ENCODE measurements at places on chromosomes 12 and 14.

- no peak for DNase-seq
These were observed 15.5 kb upstream of the IRF2BPL start for GRCh38 chr14:77043984-77044485.

- no peak for DNase-seq
These were observed 153.0 kb upstream of the DIO3 start for GRCh38 chr14:101408077-101408831.

- no peak for DNase-seq
These were observed 36.6 kb upstream of the TRIM9 start for GRCh38 chr14:51131516-51131915.

GRCh38 chr12:6369916-6370575 lies 5.3 kb downstream of the SCNN1A start:
- DNase-seq, result no peak

GRCh38 chr12:68403711-68404110 lies 71.5 kb upstream of the MDM1 start:
- no peak for DNase-seq

- DNase-seq, result no peak
These were observed 32.6 kb upstream of the NTF3 start for GRCh38 chr12:5399266-5399665.

DNA sequence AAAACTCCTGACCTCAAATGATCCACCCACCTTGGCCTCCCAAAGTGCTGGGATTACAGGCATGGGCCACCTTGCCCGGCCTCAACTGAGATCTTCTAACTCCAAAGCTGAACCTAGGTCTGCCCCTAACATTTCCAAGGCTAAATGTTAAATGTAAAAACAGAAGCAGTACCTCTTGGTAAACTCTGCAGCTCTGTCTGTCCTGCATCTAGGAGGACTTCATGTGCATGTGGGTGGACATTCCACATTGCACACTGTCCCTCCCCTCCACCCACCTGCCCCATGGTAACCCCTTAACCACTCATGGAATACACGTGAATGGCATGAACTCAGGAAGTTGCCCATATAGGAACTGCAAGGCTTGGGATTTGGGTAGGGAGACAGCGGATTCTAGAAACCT lies 33.1 kb downstream of the SNX6 start:
- no peak for DNase-seq

- no peak for DNase-seq
These were observed 29.8 kb upstream of the RAP1B start for GRCh38 chr12:68580911-68581310.

GRCh38 chr14:89983375-89983774 lies 27.6 kb downstream of the TDP1 start:
- no peak for DNase-seq

GRCh38 chr12:131693149-131693548 lies 17.7 kb upstream of the SFSWAP start:
- DNase-seq, result no peak

DNA sequence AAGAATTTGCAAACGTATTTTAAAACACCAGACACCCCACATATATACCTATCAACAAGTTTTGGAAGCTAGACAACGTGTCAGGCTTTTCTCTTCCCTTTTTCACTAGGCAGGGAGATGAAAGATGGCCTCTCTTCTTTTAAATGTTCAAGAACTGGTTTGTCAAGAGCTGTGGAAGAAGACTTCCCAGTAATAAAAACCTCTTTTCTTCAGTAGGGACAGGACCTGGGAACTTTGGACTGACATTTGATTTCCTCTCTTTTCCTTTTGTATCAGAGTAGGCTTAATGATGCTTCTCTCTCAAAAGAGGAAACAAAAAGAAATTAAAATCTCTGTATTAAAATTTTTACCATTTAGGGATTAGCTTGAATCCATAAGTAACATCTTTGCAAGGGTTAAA lies 49.6 kb downstream of the SPATS2 start:
- DNase-seq, result no peak

DNA sequence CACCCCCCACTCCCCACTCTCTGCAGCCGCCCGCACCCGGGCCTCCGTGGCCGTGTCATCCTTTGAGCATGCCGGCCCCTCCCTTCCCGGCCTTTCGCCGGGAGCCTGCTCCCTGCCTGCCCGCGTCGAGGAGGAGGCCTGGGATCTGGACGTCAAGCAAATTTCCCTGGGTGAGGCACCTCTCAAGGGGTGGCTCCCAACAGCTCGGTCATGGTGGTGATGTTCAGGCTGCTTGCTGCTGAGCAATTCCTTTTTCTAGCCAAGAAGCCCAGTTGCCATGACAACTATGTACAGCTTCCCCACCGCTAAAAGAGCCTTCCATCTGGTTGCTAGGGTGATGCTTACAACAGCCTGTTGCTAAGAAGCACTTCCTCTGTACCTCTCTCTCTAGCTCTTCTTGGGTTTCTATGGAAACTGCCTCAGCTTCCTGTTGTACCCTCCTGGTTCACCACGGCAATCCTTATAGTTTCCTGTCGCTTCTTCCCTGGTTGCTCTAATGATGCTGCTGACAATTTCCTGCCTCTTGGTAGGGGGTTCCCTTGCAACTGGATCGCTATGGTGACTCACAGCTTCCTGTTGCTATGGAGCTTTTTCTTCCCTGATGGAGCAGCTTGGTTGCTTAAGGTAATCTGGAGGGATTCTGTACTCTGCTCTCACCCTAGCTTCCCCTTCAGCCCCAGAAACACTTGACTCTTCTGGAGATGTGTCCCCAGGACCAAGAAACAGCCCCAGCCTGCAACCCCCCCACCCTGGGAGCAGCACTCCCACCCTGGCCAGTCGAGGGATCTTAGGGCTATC lies 11.0 kb downstream of the ZNF219 start:
- DNase-seq, result no peak

GRCh38 chr12:81077686-81078441 lies at the start of gene ACSS3:
TSS of gene ACSS3 (plus strand) at chr12:81078079. CDS start at chr12:81078121, 42 bp downstream.
- peak; percentile 66 for DNase-seq

- DNase-seq, result no peak
These were observed at the start of gene ASB2 for GRCh38 chr14:93976477-93977057. TSS of gene ASB2 (minus strand) at chr14:93976570. CDS start at chr14:93964539, 12,031 bp downstream.

GRCh38 chr12:87059231-87059630 lies 803.0 kb upstream of the MGAT4C start:
- DNase-seq, result no peak

GRCh38 chr12:82144505-82144904 lies 213.7 kb downstream of the CCDC59 start:
- DNase-seq, result no peak

DNA sequence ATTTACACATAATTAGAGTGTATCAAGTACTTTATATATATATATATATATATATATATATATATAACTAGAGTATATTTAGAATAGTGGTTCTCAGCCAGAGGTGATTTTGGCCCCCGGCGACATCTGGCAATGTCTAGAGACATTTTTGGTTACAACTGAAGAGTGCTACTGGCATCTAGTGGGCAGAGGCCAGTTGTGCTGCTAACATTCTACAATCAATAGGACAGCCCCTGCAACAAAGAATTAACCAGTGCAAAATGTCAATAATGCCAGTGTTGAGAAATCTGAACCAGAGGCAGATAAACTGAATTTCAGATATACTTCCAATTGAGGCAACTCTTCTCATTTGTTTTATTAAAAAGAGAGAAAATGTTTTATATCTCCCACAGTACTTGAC lies 8.9 kb downstream of the GTF2A1 start:
- no peak for DNase-seq

DNA sequence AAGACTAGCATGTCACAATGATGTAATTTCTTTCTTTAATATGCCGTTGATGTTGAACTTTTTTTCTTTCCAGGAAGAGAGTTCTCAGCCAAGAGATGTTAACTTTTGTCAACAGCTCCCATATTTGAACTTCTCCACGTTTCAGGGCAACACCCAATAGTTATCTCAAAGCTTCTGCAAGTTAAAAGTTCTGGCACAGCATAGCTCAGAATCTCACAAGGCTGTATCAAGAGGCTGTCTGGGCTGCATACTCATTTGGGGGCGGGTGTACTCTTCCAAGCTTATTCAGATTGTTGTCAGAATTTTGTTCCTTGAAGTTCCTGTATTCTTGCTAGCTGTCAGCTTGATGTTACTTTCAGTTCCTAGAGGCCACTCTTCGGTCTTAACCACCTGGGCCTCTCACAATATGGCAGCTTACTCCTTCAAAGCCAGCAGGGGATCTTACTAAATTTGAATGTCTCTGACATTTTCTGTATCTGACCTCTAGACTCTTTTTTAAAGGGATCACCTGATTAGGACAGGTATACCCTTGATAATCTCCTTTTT lies 38.9 kb downstream of the KCNC2 start:
- no peak for DNase-seq

DNA sequence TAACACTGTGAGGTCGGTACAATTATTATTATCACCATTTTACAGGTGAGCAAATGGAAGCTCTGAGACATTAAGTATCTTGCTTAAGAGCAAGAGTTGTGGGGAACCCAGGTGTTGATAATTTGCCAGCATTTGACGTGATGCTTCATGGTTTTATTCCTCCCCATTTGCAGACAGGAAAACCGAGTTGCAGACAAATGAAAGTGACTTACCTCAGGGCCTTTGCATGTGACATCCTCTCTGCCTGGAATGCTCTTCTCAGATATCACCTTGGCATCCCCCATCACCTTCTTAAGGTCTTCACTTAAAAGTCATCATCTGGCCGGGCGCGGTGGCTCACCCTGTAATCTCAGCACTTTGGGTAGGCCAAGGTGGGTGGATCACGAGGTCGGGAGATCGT lies 21.0 kb upstream of the P2RX7 start:
- DNase-seq, result no peak

DNA sequence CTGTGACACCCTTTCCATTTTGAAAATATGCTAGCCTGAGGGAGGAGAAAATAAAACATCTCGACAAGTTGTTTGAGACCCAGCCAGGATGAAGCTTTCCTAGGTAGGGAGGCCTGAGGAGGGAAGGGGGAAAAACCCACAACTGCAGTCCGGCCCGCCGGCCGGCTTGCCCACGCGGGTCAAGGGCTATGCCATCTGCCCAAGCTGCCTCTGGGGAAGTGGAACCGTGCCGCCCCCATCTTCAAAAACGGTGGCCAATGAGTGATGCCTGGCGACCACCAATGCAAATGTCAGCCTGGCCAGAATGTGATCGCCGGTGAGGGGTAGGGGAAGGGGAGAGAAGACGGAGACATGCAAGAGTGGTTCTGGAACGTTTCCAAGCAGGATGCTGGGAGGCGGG lies 263.5 kb upstream of the ALG10B start:
- DNase-seq, result no peak

DNA sequence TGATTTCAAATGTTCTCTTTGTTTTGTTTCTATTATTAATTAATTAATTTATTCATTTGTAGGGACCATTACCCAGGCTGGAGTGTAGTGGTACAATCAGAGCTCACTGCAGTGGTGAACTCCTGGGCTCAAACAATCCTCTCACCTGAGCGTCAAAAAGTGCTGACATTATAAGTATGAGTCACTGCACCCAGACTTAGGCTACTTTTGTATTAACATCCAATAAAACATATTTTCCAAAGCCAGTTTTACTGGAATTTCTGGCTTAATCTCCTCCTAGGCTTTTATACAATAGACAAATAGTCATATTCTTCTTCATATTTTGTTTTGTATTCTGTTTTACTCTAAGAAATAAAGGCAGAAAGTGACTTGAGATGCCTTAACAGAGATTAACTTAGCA lies 749.6 kb downstream of the SLC16A7 start:
- no peak for DNase-seq

GRCh38 chr14:105241641-105242040 lies 6.7 kb upstream of the BTBD6 start:
- no peak for DNase-seq

DNA sequence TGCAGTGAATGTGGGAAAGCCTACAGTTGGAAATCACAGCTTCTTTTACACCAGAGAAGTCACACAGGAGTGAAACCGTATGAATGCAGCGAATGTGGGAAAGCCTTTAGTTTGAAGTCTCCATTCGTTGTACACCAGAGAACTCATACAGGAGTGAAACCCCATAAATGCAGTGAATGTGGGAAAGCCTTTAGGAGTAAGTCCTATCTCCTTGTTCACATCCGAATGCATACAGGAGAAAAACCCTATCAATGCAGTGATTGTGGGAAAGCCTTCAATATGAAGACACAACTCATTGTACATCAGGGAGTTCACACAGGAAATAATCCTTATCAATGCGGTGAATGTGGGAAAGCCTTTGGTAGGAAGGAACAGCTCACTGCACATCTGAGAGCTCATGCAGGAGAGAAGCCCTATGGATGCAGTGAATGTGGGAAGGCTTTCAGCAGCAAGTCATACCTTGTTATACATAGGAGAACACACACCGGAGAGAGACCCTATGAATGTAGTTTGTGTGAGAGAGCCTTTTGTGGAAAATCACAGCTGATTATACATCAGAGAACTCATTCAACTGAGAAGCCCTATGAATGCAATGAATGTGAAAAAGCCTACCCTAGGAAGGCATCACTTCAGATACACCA lies 24.6 kb downstream of the ZNF26 start:
- DNase-seq, result no peak

DNA sequence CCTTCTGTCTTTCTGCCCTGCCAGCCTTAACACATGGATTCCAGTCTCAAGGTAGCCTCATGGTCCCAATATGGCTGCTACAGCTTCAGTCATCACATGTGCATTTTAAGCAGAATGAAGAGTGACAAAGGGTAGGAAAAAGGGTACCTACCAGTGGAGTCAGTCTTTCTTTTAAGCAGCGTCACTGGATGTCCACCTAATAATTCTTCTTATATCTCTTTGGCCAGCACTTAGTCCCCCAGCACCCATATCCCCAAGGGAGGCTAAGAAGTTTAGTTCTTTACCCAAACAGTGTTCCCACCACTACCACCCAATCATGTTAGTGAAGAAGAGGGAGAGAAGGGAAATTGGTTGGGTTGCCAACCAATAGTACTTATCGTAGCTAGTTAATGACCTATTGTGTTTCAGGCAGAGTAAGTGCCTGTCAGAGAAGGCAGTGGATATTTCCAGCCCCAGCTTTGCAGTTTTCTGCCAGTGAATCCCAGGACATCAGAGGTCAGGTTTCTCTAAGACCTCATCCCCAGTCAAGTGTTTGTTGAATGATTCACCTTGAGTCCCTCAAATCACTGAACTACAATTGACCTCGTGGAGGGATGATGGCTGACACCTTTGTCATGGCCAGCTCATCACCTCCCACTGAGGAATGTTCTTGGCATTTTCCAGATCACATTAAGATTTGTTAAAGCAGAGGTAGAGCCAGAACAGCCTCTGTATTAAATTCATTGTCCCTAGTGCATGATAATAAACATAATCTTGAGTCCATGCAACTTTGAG lies 250.9 kb upstream of the CRY1 start:
- DNase-seq, result no peak

GRCh38 chr12:64814432-64814831 lies 10.0 kb upstream of the TBC1D30 start:
- DNase-seq, result no peak

DNA sequence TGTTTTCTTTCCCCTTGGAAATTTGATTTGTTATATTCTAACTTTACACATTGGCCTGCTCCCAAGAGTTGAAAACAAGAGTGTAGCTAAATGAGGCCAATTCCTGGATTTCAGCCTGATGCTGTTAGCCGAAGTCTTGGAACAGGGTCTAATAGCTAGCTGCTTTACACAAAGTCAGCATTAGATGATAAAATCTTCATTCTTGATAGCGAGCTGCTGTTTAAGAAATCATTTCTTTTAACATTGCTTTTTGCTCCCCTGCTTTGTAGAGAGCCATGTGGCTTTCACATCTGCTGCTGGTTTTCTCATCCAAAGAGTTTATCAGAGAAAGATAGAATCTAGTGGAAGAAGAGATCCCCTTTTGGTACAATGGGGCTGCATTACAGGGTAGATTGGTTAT lies 22.3 kb downstream of the FBXW8 start:
- no peak for DNase-seq

Measured in NT2/D1 (cell line).